ENCODE measurements at places on chromosomes 2 and 18.

DNA sequence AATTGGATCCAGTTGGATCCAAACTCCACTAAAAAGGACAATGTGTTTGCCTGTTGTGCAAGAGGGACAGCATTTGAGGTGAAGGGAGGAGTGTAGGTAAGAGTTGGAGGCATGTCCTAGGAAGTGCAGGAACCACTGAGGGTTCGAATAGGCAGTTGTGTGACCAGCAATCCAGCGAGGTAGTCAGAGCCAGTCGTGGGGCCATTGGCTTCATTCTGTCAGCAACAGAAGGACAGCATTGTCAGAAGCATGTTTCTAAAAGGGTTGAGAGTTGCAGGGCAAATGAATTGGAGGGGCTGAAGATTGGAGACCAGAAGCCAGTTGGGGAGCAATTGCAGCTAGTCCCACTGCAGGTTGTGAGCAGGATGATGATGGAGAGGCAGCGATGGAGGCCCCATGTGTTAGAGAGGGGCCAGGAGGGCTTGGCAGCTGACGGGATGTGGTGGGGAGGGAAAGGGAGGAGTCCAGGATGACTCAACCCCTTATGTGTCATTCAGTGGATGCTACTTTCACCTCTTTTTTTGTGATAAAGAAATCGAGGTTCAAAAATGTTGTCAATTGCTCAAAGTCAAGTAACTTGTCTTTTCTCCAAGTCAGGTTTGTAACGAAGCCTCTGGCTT lies 96.7 kb upstream of the SIX3 start:
- DNase-seq: no peak

- peak; percentile 43 for DNase-seq
Observed at GRCh38 chr2:191678437-191679100, 633 bp downstream of the NABP1 start.

DNA sequence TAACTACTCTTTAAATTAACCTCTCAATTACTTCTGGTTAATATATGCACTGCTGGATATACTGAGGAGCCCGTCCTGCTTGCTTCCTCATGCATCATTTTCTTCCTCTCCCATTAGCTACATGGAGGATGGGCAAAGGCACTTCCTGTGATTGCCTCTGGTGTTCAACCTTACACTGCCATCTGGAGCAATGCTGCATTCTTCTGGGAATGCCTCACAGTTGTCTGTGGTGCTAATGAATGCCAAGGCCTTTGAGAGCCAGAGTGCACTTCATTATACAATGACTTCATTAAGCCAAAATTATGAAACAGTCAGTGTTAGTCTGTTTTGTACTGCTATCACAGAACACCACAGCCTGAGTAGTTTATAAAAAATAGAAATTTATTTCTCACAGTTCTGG lies 134.8 kb upstream of the DOCK10 start:
- DNase-seq: no peak

GRCh38 chr2:63261137-63261621 lies 210.5 kb downstream of the OTX1 start:
- no peak for DNase-seq

GRCh38 chr2:65577654-65578053 lies 145.3 kb upstream of the SPRED2 start:
- no peak for DNase-seq

DNA sequence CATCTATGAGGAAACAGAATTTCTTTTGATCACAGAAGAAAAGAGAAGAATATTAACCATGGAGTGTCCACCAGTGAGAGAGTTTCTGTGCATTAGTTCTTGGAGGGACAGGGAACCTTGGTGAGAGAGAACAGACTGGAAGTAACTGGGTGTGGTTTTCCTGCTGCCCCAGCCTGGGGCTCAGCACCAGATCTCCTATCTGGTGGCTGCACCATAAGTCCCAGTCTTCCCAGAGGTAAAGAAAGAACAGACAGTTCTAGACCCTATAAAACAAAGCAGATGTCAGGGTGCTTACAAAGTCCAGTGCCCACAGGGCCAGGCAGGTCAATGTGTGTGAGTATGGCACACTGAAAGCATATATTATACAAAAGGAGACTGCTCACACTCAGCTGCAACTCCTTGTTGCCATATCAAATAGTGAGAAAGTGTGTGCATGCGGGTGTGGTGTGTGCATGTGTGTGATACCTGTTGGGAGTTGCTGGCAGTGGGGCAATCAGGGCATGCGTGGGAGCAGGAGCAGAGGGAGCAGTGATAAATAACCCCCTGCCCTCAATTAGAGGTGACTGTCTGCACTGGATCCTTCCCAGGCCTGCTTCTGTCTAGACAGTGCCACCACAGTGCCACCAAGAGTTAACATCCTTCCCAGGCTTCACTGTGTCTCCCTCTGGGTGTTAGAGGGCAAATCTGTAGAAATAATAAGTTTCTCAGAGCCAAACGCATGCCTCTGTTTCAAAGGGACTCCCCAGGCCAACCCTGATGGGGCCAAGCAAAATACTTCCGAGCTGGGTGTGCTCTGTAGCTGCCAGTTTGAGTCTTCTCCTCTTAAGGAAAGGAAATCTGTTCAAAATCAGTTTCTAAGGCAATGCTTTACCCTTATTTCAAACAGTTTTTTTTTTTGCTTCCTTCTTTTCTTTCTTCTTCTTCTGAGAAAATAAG lies 45.7 kb downstream of the RDH14 start:
- no peak for DNase-seq

DNA sequence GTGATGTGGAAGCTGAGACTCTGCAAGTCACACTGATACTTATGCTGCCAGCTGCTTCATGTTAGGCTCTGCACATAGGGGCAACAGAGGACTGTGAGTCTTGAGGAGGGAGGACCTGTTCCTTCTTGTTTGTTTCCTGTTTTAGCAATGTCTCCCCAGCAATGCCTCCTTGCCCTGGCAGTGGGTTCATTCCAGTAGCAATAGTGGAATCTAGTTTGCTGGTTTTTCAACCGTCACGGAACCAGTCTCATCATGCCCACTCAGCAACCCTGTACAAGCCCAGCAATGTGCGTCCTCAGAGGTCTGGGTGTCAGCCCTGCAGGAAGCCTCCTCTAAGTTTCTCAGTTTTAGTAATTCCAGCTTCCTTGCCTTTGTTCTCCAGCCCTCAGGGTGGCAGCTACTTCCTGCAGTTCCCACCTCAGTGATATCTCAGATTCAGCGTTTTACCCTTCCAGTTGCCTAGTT lies 20.5 kb upstream of the ITGB6 start:
- no peak for DNase-seq

GRCh38 chr2:70904371-70905216 lies 31.1 kb upstream of the ATP6V1B1 start:
- DNase-seq: no peak

- no peak for DNase-seq
Observed at GRCh38 chr18:24488824-24489493, 28.5 kb downstream of the HRH4 start.

- no peak for DNase-seq
Observed at GRCh38 chr2:196105951-196106350, 37.3 kb upstream of the DNAH7 start.

DNA sequence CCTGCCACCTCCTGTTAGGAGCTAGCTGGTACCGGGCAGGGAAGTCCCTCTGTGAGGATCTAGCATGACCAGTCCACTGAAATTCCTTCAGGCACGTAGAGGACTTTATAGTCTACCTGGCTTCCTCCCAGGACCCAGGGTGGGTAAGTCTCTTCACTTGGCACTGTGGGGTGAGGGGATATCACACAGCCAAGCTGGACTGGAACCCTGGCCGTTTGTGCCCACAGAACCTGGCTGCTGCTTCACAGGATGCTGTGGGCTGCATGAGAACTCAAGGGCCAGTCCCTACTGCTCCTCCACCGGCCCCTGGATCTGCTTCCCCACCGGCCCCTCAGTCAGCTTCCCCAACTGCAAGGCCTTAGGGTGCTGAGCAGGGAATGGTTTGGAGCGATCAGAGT lies 35.8 kb downstream of the HS1BP3 start:
- no peak for DNase-seq

GRCh38 chr18:47490882-47491281 lies 239.4 kb upstream of the SKOR2 start:
- DNase-seq: no peak

DNA sequence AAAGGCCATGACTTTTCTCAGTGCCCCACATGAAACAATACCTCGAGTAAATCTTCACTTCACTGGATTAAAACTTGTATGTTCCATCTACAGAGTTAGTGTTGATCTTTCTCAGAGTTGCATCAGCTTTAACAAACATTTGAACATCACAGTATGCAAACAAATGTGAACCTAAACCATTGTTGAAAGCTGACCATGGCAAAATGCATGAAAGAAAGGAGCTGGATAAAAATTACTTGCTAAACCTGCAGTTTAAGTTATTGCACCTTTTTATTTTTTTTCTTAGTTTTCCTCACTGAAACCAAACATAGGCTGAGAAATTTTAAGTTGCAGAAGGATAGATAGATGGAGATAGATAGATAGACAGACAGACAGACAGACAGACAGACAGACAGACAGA lies 107.2 kb upstream of the UGP2 start:
- DNase-seq: no peak

GRCh38 chr2:58137856-58138255 lies 91.2 kb downstream of the VRK2 start:
- no peak for DNase-seq

GRCh38 chr2:124258140-124258880 lies 233.2 kb downstream of the CNTNAP5 start:
- DNase-seq: no peak

GRCh38 chr2:162711832-162712540 lies 126.6 kb downstream of the KCNH7 start:
- no peak for DNase-seq

GRCh38 chr18:76451396-76452331 lies 43.4 kb downstream of the ZNF516 start:
- DNase-seq: no peak

- no peak for DNase-seq
Observed at GRCh38 chr2:96510931-96511595, 5.9 kb upstream of the NEURL3 start.

DNA sequence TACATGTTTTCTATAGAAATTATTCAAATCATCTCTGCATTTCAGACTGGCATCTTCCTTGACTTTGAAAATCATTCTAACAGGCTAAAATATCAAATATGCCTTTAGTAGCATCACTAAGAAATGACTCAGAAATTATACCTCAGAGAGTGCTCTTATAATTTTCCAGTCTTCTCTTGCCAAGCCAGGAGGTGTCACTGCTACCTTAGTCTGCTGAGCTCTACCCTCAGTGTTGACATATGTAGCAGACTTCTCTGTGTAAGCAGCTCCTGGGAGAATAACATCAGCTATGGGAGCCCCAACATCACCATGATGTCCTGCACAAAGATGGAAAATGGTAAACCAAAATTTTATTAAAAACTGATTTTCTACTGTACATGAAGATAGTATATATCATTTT lies 31.6 kb downstream of the NDUFS1 start:
- no peak for DNase-seq

DNA sequence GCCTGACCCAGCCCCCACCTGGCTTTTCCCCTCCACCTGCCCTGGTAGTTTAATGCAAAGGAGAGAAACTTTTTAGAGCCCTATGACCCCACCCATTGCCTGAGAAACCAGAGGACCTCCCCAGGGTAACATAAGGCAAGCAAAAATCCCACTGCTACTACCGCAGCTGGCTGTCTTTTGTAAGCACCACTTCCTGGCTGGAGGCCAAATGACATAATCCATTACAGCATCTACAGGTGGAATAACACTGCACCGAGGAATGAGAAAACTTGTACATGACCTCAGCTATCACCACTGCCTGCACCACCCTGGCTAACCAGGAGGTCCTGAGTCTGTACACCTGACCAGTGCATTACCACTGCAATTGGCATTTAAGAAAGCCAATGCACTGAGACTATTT lies 149.6 kb upstream of the GALNT5 start:
- DNase-seq: no peak

DNA sequence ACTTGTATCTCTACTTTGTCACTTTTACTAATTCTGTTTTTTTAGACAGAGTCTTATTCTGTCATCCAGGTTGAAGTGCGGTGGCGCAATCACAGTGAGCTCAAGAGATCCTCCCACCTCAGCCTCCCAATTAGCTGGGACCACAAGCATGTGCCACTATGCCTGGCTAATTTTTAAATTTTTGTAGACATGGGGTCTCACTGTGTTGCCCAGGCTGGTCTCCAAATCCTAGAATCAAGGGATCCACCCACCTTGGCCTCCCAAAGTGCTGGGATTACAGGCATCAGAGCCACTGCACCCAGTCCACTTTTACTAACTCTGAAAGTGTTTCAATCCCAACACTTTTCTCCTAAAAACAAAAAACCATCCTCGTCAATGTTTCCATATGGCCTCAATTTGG lies 94.9 kb downstream of the MALT1 start:
- DNase-seq: no peak
